ENCODE measurements at places on chromosomes 11 and 22.

GRCh38 chr11:2095198-2095520, 44.0 kb downstream of the IGF2 start:
- DNase-seq = no peak

GRCh38 chr11:18063125-18063524, 17.1 kb upstream of the TPH1 start:
- DNase-seq = no peak

DNA sequence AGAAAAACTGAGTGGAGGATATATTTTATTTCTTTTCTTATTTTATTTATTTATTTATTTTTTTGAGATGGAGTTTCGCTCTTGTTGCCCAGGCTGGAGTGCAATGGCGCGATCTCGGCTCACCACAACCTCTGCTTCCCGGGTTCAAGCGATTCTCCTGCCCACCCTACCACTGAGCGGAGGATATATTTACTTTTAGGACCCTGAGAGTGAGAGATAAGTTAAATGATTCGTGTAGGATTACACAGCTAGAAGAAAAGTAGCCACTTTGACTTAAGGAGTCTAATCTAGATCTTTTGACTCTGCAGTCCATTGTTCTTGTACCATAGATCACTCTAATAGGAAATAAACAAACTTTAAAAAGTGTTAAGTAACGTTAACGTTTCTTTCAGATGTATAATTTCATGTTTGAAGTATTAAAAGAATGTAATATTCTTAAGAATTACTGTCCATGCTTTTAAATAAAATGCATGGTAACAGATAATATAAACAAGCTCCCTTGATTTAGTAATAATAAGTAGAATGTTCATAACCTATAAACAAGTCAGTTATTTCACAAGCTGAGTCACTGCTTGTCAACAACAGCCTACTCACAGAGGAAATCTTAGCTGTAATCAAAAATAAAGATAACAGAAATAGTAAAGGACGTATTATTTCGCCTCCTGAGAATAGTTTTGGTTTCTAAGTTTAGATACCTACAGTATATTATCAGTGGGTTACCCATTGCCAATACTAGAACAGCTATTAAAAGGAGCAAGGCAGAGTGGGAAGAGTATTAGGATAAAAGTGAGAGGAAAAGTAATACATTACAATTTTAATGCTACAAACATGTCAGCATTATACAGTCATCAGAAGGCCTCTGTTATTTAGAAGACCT, 18.6 kb downstream of the USP47 start:
- no peak for DNase-seq

- DNase-seq = no peak
Observed at GRCh38 chr22:31629741-31630184, 32.3 kb downstream of the PISD start.

DNA sequence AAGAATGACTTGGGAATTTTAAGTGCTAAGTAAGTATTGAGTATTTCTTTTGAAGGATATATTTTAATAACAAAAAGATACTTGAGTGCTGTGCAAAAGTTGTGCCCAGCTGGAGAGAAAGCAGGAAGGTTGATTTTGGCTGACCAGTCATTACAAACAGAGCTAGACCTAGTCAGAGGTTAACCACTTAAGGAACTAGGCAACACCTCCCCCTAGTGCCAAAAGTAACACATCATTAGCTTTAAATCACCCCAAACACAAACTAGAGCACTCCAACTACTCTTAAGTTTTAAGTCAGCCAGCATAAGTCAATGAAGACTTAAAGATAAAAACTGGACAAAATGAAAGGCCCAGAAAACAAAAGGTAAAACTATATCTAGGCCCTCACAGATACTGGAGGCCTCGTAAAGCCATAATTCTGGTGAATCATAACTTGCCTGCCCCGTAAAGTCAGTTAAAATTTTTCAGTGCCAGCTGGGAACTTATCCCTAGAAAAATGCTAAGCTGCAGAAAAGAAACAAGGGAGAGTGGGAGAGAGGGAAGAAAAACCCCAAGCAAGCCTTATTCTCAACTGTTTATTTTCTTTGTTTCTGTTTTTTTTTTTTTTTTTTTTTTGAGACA, 4.6 kb downstream of the TMEM9B start:
- no peak for DNase-seq

DNA sequence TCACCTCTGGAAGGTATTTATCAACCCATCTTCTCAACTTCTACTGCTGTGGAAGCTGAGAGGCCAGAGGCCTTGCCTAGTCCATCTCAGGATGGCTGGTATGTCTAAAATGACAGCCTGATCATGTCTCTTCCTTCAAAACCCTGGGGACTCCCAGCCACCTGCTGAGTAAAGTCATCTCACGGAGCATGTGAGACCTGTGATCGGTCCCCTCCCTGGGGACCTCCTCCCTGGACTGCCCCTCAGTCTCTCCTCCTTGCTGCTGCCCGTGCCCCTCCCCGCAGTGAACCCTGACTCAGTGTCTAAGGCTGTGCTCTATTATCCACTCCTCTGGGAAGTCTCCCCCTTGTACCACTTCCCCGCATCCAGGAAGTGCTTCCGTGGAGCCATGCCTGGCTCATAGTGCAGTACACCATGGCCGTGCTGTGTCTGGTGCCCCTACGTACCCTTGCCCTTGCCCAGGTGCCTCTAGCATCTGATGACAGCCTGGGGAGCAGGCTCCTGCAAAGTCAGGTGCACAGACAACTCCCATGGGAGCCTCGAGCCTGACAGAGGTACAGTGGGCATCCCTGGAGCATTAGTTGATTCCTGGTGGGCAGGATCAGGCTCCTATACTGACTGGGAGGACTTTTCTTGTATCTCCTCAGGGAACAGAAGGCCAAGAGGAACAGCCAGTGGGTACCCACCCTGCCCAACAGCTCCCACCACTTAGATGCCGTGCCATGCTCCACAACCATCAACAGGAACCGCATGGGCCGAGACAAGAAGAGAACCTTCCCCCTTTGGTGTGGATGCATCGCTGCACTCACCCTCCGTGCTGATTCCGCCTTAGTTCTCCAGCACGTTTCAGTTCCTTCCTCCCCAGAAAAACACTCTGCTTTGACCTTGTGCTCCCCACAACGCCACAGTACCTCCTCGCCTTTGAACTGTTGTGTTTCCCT, 13.8 kb downstream of the SMARCB1 start:
- no peak for DNase-seq

DNA sequence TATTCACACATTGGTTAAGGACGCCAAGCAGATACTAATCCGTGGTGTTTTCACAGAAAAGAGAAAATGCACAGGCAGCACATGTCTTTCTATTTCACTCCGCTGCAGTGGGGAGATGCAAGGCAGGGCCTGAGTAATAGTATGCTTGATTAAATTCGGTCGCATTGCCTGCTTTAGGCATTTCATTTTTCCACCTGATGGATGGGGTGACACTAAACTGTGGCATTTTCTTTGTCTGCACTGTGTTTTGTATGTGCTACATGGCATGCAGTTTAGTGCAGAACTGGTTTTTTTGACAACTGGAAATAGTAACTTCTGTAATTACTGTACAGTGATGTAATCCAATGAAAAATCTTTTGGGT, 94.9 kb downstream of the SLC17A6 start:
- no peak for DNase-seq

GRCh38 chr11:61985869-61986268, 18.4 kb upstream of the FTH1 start:
- no peak for DNase-seq

- no peak for DNase-seq
Observed at GRCh38 chr11:28770806-28771205, 662.6 kb downstream of the METTL15 start.

DNA sequence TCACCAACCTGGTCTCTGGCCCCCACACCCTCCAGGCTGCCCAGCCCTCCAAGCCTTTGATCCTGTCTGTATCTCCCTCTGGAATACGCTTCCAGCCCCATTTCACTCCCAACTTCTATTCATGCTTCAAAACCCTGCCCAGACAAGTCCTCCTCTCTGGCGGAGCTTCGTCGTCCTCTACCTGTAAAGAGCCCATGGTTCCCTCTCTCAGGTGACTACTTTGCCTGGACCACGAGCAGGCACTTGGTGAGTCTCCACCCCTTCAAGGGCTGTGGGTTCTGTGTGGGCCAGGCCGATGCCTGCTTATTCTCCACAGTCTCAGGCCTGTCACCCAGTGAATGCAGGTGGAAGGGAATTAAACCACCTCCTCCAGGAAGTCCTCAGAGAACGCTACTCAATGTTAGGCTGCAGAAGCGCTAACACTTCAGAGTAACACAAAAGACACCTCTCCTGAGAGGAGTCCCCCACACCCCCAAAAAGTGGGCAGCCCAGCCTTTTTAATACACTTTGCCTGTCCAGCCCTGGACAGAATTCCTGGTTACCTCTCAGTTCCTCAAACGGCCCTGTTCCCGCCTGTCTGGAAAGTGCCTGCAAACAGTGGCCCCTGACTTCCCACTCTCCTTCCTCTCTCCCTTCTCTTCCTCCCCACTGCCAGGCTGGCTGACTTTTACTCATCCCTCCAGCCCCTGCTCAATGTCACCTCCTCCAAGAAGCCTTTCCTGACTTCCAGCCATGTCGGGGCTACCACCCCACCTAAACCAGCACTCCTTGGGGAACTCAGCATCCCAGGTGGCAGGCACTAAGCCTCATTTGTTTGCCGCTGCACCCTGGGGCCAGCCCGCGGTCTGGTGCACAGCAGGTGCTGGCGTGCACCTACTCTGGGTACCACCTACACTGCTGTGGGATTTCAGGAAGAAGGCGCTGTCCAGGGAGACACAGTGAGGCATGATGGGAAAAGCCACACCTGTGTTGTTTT, 9.0 kb downstream of the RAC2 start:
- no peak for DNase-seq

DNA sequence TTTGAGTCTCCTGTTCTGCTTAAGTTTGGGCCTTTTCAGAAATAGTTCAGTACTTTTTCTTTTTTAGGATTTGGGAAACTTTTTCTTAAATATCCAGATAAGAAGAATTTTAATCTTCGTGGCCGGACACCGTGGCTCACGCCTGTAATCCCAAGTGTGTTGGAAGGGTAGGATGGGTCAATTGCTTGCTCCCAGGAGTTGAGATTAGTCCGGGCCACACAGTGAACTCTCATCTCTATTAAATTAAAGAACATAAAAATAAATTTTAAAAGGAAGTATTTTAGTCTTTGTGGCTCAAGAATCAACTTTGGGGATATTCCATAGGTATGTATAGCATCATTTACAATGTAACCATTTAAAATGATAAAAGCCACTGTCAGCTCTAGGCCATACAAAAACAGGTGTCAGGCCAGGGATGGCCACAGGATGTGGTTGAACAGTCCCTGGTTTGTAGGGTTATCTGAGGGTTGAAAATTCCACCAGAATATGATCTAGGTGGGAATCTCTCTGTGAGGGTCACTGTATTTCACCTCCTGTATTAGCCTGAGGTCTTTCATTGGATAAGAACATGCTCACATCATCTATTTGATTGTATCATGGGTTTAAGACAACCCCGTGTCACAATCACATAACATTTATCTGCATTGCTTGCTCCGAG, 115.6 kb downstream of the GGTLC2 start:
- no peak for DNase-seq

DNA sequence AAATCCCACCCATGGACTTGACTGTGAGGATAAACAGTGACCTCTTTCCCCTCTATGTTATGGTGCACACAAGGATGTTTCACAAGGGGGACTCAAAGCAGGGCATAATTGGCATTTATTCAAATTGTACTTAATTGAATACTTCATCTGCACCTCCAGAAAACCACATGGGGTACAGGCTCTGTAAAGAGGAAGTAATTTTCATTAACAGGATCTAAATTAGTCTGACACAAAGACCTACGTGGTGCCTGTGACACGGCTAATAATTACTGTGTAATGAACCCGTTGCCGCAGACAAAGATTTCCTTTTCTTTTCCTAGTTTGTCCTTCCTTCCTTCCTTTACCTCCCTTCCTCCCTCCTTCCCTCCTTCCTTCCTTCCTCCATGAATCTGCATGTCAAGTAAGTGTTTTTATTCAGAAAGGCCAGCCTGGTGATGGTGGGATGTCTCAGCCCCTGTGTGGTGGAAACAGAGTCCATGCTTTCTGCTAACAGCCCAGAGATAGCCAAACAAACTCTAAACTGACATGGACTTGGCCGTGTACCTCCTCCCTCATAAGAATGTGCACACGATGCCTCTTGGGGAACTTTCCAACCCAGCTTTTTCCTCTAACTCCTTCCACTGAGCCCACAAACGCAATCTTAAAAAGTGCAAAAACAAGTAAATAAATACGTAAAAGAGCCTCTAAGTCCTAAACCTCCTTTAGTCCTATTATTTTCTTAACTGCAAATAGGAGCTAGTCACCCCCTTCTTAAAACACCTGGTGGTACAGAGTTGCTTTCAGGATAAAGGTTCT, 118.8 kb downstream of the INSC start:
- no peak for DNase-seq

GRCh38 chr11:13376838-13377237, 86.2 kb downstream of the BTBD10 start:
- DNase-seq = no peak
